ENCODE measurements at places on chromosomes 7 and 10.

DNA sequence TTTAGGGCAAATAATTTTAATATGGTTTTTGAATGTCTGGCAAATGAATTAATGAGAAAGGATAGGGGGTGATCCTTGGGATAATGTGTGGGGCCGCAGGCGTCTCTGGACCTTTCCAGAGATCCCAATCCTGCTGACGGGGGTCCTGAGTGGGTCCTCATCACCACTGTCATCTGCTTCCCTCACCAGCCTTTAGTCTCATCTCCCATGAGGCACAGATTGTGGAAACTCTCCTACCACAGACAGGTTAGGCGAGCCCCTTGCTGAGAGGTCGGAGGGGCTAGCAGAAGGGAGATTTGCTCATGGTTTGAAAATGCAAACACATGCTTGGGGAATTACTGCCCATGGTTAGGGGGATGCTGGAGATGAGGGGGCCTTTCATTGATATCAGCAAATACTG, 484.6 kb downstream of the RPS24 start:
- DNase-seq: no peak

DNA sequence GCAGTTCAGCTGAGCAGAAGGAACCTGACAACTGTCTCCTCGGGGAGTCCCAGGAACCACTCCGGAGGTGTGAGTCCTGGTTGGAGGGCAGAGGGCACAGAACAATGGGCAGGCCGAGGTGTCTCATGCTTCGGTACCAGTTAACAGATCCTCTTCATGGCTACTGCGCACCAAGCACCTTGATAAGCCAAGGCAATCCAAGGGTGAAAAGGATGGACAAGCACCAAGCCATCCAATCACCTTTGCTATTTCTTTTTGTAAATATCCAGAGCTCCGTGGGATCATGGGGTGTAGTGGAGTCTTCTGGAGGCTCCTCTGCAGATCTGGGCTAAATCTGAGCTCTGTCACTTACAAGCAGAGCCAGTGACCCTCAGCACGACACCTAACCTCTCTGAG, 233.5 kb downstream of the WDR11 start:
- no peak for DNase-seq

GRCh38 chr10:4834898-4835405, 8.9 kb downstream of the AKR1E2 start:
- no peak for DNase-seq

DNA sequence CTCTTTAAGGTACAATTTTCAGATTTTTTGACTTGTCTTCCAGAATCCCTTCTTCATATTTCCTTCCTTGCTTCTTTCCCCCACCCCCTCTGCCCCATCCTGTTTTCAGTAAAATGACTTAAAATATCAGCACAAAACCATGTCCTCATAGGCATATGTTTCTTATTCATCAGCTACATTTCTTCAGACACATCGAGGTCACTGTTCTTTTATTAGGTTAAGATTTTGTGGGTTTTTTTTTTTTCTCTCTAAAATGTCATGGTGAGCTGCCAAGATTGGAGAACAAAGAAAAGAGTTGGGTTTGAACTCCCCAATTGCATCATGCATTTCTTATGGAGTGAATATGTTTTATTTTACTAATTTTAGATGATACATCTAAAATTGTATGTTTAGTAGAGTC, 35.8 kb downstream of the LAMB4 start:
- DNase-seq: no peak

- DNase-seq: no peak
Observed at GRCh38 chr7:19177269-19177668, 32.0 kb upstream of the FERD3L start.

DNA sequence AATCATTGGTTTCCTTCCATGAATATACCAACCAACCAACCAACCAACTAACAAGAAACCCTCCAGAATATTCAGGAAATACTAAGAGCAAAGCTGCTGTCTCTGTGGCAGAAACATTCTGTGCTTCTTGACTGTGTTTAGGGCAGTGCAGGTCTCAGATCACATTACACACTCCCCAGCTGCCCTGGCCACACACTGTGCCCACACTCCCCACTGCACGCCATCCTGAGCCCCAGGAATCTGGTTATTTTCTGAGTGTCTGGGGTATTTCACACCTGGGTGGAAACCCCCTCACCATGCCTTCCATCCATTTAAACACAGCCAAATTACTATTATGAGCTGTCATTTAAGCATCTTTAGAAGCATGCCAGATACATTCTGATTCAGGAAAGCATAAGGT, 183.7 kb upstream of the ANK3 start:
- no peak for DNase-seq

- no peak for DNase-seq
Observed at GRCh38 chr7:134353411-134353810, 36.7 kb upstream of the SLC35B4 start.

DNA sequence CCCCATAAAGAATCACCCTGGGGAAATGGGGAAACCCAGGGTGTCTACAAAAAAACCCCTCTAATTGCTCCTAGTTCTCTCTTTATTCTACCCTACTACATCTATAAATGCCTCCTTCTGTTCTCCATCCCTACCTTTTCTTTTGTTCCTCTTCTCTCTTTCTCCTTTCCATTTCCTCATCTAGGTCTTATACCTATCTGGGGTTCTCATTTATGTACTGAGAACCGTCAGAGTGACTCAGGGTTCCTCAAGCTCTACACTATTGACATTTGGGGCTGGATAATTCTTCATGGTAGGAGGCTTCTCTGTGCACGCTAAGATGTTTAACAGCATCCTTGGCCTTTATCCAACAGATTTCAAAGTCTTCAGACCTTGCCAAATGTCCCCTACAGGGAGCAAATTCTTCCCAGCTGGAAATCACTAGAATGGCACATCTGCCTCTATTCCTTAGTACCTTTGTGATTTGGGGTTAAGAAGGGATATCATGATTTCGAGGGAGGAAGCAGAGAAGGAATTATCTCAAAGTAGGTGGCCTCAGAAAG, 137.4 kb upstream of the PTN start:
- no peak for DNase-seq

GRCh38 chr7:120370954-120371353, 98.0 kb downstream of the KCND2 start:
- DNase-seq: no peak

DNA sequence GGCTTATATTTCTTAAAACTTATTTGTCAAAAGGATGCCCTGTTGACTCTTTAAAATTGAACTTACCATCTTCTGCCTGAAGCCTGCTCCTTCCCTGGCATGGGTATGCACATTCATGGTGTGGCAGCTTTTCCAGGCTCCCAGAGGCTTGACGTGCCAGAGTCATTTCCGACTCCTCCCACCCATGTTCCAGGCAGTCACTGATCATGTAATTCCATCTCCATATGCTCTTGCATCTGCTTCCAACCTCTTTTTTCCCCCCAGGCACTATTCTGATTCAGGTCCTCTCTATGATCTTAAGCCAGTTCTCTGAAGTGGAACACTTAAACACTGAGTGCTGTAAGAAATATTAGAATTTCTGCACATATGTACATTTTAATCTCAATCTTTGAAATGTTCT, 82.2 kb downstream of the CFAP58 start:
- no peak for DNase-seq

DNA sequence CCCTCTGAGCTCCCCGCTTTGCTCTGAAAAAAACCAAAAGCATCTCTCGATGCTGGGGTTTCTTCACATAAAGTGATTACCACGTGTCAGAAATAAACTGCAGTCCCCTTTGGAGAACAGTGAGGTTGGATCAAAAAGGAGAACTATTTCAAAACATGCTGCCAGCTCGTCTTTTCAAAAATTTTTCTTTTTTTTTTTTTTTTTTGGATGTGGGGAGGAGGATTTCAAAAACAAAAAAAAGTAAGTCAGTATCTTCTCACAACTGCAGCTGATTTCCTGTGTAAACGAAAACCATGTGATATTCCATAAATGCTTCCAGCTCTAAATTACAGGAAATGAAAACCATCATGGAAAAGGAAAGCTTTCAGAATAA, 155.0 kb upstream of the LYZL2 start:
- no peak for DNase-seq

DNA sequence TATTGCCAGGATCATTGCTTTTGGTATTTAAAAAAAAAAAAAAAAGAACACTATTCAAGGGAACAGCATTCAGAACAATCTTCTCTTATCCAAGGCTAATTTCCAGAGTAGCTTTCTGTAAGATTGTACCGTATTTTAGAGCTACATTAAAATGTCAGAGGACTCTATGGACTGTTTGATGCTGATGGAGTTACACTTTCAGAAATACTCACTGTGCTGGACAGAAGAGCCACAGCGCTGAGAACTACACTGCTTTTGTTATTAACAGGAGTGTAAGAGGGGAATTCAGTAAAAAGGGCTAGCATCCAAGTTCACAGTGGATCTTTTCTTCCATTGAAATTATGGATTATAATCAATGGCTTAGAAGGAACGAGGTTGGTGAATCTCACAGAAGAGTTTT, 247.7 kb downstream of the AHR start:
- no peak for DNase-seq

DNA sequence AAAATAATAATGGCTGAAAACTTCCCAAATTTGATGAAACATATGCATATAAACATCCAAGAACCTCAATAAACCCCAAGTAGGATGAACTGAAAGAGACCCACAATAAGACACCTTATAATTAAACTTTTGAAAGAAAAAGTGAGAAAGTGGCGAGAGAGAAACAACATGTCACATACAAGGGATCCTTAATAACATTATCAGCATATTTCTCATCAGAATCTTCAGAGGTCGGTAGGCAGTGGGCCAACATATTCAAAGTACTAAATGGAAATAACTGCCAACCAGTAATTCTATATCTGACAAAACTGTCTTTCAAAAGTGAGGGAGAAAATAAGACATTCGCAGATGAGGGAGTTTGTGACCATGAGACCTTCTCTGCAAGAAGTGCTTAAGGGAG, 16.6 kb upstream of the CCDC6 start:
- no peak for DNase-seq

DNA sequence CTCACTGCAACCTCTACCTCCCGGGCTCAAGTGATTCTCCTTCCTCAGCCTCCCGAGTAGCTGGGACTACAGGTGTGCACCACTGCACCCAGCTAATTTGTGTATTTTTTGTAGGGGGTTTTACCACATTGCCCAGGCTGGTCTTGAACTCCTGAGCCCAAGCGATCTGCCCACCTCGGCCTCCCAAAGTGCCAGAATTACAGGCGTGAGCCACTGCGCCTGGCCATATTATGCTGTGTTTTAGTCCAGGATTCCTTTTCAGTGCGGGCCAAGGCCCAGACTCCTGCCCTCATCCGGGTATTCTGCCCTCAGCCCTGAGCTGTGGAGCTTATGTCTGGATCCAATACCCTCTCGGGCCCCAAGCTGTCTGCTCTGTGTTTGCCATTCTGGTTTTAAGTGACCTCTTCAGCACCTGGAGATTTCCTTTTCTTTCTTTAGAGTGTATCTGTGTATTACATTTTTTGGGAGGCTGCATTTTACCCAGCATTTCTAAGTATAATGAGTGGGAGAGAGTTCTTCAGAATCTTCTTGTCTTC, 114.9 kb downstream of the BUB3 start:
- DNase-seq: no peak

- no peak for DNase-seq
Observed at GRCh38 chr10:2972216-2972615, 95.1 kb upstream of the PFKP start.

GRCh38 chr7:140542228-140542603, 62.9 kb upstream of the MKRN1 start:
- no peak for DNase-seq

GRCh38 chr10:57627642-57628178, 640.0 kb downstream of the IPMK start:
- no peak for DNase-seq

- no peak for DNase-seq
Observed at GRCh38 chr10:77836299-77836820, 90.2 kb downstream of the DLG5 start.

- DNase-seq: no peak
Observed at GRCh38 chr7:2927592-2927991, 83.5 kb upstream of the GNA12 start.

DNA sequence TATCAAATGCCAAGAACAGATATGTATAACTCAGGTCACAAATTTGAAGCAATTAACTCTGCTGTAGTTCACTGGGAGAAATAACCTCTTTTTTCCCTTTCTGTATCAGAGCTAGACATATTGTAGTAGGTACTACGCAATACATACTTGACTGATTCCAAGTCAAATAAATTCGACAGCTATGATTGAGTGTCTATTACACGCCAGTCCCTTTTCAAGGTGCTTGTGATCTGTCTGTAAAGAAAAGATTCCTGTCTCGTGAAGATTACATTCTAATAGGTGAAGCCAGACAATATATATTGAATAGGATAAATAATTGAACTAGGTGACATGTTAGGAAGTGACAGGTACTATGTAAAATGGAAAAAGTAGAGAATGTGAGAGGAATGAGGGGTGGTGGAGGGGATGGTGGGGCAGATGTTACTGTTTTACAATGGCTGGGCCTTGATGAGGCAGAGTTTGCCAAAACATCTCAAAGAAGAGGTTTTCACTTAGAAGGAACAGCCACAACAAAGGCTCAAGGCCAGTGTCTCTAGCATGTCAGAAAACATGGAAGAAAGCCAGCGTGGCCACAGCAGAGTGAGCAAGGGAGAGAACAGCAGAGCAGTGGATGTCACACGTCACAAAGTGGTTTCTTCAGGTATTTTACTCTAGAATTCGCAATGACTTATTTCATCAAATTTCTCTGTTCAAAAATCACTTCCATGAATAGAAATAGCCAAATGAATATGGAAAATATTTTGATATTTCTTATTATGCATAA, 282.6 kb upstream of the CACNA2D1 start:
- DNase-seq: no peak

GRCh38 chr10:71475243-71475871, 78.6 kb downstream of the CDH23 start:
- DNase-seq: no peak

DNA sequence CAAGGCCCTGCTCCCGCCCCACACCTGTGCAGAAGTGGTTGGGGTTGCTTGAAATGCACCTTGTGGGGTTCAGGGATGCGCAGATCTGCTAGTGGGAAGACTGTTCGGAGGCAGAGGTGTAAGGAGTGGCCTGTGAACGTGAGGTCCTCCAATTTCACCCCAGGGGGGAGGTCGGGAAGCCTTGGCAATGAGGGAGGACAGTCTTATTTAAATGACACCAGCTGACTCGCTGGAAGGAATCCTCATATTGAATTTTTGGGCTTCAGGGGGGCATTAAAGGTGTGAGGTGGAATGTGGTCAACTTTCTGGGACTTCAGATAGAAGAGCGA, 218.8 kb upstream of the CELF2 start:
- no peak for DNase-seq

DNA sequence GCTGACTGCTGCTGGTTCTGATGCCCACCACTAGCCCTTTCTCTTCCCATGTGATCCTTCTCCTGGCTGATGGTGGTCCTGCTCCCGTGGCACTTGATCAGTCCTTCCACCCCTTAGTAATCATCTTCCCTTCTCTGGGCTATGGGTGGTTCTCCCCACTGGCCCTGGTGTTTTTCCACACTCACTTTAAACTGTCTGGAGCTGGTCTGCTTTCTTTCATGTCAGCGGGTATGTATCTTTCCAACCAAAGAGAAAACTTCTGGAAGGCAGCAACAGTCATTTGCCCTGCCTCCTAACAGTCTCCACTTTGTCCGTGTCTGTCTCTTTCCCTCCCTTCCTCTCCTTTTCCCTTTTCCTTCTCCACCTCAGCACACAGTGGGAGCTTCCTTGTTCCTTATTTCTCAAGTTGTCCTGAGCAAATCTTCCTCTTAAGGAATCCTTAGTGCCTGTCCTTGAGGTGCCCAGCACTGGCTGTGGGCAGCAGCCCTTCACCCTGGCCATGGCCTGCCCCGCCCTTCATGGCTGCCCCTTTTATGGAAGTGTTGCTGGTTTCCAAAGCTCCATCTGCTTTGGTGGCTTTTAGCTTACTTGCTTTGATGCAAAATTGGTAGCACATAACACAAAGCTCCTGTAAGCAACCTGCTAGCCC, 189.0 kb downstream of the TCF7L2 start:
- no peak for DNase-seq

GRCh38 chr7:104176332-104176731, 31.5 kb downstream of the ORC5 start:
- DNase-seq: no peak
